ENCODE measurements at places on chromosomes 6 and 20. TPM values are rescaled to one million over a fixed set of nuclear protein-coding genes. Genes with fewer than 3 reads are reported as not detected.

Gene RBPJL
- not detected for total RNA-seq

Gene SUMO4
- total RNA-seq: 2.6 TPM

Gene RBM12
- 105 TPM for total RNA-seq

Gene AK9
- total RNA-seq: 3.2 TPM

Gene PTPRA
- 53.4 TPM for total RNA-seq

Gene PROKR2
- not detected for total RNA-seq

Gene MYLK2
- 2.7 TPM for total RNA-seq

Gene CPNE5
- 32.1 TPM for total RNA-seq

Measured in endothelial cell of umbilical vein (primary cell).